ENCODE measurements at places on chromosomes 12 and 14. TPM values are rescaled to one million over a fixed set of nuclear protein-coding genes. Genes with fewer than 3 reads are reported as not detected.

KRT77 gene
- total RNA-seq: 110 TPM

FAM90A1 gene
- total RNA-seq: not detected

EIF2S3B gene
- total RNA-seq: 0.99 TPM

CAPZA3 gene
- not detected for total RNA-seq

All from skin of body (tissue), 3 donors.